ENCODE measurements at places on chromosomes 6 and 20.

DNA sequence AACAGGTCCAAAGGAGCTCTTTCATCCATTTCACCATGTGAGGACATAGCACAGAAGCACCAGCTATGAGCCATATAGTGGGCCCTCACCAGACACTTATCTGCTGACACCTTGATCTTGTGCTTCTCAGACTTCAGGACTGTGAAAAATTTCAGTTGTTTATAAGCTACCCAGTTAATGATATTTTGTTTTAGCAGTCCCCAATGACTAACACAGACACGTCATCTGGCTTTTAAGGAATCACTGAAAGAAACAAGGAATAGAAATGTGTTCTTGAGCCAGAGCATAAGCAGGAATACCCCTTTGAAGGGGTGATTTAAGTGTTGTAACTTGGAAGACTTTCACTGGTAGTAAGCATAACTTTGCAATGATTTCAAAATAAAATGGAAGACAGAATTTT is 214.7 kb upstream of the PTCHD4 start:
- DNase-seq, result no peak

DNA sequence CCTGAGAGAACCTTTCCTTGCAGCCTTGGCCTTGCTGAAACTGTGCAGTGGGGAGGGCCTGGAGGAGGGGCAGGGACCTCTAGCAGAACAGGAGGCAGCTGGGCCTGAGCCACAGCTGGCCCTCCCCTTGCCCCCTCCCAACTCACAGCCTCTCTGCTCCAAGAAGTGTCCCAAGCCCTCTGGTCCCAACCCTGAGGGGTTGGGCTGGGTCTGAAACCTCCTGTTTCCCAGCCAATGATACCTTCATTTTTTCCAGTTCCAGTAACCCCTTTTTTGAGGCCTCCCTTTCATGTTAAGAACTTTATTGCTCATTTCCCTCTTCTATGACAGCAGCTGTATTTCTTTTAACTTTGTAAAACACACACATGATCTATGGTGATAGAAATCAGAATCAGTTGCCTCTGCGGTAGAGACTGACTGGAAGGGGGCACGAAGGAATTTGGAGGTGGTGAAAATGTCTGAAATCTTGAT is 17.9 kb upstream of the ARMC12 start:
- DNase-seq, result no peak

GRCh38 chr20:42338294-42339201 is 720.4 kb upstream of the CHD6 start:
- DNase-seq, result no peak

- peak; percentile 73 for DNase-seq
Observed at GRCh38 chr6:112180095-112180820, 74.1 kb downstream of the LAMA4 start.

DNA sequence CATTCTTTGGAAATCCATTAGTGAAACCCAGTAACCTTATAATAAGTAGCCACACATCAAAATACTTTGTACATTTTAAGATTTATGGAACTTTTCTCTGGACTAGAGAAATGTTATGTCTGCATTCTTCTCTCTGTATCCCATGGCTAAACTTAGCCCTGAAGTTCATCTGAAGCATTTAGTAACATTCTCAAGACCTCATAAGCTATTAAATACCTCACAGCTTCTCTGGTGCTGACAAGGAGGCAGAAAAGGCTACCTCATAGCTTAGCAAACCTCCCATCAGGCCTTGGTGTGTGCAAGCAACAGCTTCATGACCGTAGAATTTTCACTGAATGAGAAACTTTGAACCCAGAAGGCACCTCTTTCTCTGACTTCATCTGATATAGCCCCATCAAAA is 38.9 kb upstream of the HDGFL1 start:
- no peak for DNase-seq

DNA sequence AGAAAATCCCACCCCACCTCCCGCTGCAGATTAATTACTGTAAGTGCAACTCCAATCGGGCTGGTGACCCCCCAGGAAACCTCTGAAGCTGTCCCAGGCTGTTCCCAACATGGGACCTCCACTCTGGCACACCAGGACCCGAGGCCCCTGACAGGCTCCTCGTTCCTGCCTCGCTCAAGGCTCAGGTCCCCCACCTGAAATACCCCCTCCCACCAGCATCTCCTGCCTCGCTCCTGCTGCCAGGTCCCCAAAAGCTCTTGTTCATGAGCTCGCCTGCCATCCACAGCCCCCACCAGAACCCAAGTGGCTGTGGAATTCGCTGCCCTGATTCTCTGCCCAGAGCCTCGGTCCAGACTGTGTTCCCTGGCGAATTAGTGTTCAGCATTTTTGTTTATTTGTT is 26.1 kb downstream of the NPEPL1 start:
- no peak for DNase-seq

DNA sequence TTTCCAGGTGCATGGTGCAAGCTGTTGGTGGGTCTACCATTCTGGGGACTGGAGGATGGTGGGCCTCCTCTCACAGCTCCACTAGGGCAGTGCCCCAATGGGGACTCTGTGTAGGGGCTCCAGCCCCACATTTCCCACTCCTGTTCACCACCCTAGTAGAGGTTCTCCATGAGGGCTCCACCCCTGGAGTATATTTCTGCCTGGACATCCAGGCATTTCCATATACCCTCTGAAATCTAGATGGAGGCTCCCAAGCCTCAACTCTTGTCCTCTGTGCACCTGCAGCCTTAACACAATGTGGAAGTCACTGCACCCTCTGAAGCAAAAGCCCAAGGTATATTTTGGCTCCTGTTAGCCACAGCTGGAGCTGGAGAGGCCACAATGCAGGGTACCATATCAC is 393.5 kb downstream of the RNGTT start:
- DNase-seq, result no peak

Data from AG09309 (cell line).